Urinary bladder (tissue), 4 donors: ENCODE measurements at places on chromosomes 2 and 18. TPM values are rescaled to one million over a fixed set of nuclear protein-coding genes. Genes with fewer than 3 reads are reported as not detected.
A peak's percentile ranks its signal among the peaks of the same experiment; 100 is the strongest.

Gene CDH19
- total RNA-seq, result 18.3 TPM

Gene NPHP1
- total RNA-seq, result 10.8 TPM

Gene SIGLEC15
- 2.3 TPM for total RNA-seq

Gene ARHGAP25
- 5.2 TPM for total RNA-seq

GRCh38 chr18:59182673-59183072 is 37.3 kb upstream of the GRP start:
- no peak for DNase-seq

- DNase-seq, result no peak
Observed at GRCh38 chr2:186716899-186717298, 23.0 kb downstream of the FAM171B start.

- DNase-seq, result no peak
Observed at GRCh38 chr18:24964216-24964615, 387.8 kb downstream of the ZNF521 start.

Gene LIMS4
- not detected for total RNA-seq

DNA sequence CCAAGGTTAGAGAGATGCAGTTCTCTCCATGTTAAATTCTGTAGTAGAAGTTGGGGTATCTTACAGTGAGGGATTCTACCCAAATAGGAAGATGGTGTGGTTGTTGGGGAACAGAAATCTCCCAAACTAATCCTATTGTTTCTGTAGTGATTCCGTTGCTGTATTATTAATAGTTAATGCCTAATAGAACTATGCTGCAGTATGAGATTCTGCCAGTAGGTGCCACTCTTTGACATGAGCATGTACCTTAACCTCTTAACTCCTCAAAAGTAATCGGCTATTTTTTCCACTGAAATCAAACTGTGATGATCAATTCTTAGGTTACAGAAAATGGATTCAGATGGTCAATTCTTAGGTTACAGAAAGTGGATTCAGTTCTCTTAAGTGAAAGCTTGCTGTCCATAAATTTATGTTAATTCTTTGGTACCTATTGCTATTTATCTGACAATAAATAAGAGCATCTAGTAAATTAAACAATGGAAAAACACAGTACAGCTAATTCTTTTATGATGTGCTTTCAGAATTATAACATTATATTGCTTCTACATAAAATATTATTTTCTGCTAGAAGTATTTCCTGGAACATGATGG is 97.9 kb upstream of the DLX2 start:
- DNase-seq, result no peak

DNA sequence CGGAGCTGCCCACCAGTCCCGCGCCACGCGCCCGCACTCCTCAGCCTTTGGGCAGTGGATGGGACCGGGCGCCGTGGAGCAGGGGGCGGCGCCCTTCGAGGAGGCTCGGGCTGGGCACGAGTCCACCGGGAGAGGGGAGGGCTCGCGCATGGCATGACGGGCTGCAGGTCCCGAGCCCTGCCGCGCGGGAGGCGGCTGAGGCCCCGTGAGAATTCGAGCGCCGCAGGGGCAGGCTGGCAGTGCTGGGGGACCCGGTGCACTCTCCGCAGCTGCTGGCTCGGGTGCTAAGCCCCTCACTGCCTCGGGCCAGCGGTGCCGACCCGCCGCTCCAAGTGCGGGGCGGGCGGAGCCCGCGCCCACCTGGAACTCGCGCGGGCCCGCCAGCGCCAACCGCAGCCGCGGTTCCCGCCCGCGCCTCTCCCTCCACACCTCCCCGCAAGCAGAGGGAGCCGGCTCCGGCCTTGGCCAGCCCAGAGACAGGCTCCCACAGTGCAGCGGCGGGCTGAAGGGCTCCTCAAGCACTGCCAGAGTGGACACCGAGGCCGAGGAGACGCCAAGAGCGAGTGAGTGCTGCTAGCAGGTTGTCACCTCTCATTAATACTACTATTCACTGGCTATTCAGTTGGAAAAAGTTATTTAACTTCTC is 3.6 kb upstream of the TTC21B start:
- no peak for DNase-seq

Gene ITGB6
- total RNA-seq, result 25.2 TPM

DNA sequence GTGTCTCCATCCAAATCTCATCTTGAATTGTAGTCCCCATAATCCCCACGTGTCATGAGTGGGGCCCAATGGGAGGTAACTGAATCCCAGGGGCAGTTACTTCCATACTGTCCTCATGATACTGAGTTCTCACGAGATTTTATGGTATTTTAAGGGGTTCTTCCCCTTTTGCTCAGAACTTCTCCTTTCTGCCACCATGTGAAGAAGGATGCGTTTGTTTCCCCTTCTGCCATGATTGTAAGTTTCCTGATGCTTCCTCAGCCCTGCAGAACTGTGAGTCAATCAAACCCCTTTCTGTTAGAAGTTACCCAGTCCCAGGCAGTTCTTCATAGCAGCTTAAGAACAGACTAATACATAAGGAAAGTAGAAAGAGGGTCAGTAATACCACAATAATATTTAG is 480.4 kb downstream of the KCNJ3 start:
- DNase-seq, result no peak

GRCh38 chr2:110977403-110977802 is 143.3 kb upstream of the BCL2L11 start:
- DNase-seq, result no peak

Gene ZBTB7C
- total RNA-seq, result 8.6 TPM

- no peak for DNase-seq
Observed at GRCh38 chr2:69931832-69932595, 17.1 kb downstream of the MXD1 start.

- no peak for DNase-seq
Observed at GRCh38 chr2:212141499-212141898, 397.1 kb downstream of the ERBB4 start.

GRCh38 chr2:209600341-209601171 is 171.1 kb upstream of the UNC80 start:
- no peak for DNase-seq

- DNase-seq, result no peak
Observed at GRCh38 chr2:231258701-231259100, 60.3 kb downstream of the ARMC9 start.

- DNase-seq, result no peak
Observed at GRCh38 chr2:63876311-63876710, 34.6 kb downstream of the UGP2 start.

GRCh38 chr18:22165603-22166068 is 3.8 kb upstream of the GATA6 start:
- no peak for DNase-seq

Gene KCNE4
- total RNA-seq, result 22.0 TPM

GRCh38 chr2:165357758-165358157 is 111.7 kb upstream of the CSRNP3 start:
- DNase-seq, result no peak

Gene ALPP
- not detected for total RNA-seq

GRCh38 chr18:76604935-76605240 is 109.8 kb upstream of the ZNF516 start:
- no peak for DNase-seq

- DNase-seq, result no peak
Observed at GRCh38 chr2:46531863-46532262, 52.5 kb downstream of the TMEM247 start.

DNA sequence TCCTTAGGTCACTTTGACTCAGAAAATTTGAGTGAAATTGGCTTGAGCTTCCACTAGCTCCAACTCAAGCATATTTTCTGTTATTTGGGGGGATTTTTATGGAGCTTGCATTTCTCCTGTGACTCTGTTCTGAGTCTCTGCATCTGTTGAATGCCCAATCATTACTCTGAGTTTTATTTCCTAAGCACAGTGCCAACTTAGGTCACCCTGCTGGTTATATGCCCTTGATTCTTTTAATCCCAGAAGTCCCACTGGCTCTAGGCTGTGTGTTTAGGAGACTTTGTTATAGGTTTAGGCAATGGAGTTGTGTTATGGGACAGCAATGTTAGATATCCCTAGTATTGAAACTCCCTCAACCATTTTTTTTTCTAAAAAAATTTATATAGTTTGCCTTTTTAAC is 198.2 kb upstream of the DTNA start:
- DNase-seq, result no peak

DNA sequence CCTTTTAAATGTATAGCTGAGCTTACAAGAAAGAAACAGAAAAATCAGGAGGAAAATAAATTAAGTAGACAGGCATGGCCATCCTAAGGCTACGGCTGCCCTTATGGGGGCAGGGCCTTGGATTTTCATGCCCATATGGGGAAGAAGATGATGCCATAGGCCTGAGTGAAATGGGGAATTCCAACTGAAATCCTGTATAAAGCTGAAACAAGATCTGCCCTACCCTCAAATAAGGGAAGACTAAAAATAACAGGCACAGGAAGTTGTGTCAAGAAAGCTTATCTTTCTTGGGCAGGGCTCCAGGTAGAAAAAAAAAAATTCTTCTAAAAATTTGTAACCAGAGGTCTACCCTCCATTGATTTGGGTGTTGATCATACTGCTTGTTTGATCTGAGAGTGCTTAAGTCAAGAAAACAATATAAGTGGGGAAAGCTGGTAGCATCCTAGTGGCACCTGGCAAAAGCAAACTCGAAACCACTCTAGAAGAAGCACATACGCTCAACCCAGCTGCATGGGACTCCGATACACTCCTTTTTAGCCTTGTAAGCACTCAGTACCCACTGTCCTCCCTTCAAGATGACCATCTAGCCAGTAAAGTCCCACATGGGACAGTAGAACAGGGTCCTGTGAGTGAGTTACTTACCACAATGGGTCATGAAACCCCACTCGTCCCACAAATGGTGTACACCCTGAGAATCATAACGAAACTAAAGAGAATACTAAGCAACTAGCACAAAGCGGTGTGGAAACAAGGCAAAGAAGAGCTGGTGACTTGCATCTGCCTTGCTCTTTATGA is 22.3 kb downstream of the DNAH7 start:
- DNase-seq, result no peak

DNA sequence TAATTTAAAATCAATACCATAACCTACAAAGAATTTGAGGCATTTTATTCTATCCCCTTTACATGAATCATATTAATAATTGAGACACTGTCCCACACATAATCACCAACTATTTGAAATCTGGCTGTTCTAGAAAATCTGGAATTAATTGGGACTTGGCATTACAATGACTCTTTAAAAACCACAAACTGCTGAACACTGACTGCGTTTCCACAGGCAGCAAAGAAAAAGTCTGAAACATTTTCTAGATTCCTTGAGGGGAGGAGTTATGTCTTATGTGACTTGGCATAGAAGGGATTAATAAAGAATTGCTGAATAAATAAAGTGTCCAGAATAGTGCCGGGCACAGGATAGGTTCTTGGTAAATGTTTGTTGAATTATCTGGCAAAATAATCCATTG is 61.4 kb downstream of the GPR39 start:
- DNase-seq, result no peak

DNA sequence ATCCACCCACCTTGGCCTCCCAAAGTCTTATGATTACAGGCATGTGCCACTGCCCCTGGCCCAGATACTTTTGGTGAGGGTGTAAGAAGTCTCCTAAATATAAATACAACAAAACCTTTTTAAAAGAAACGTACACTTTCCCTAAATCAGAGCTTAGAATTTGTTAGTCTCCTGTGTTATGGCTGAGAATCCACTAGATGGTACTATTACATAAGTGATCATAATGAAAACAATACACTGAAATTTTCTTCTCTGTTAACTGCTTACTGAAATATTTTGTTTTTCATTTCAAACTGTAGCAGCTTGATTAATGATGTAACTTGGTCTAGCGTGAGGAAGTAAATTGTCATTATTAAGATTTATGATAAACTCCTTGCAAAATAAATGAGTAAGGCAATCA is 74.8 kb upstream of the FAM98A start:
- DNase-seq, result peak; percentile 21

Gene DNAJC5G
- total RNA-seq, result 0.42 TPM

DNA sequence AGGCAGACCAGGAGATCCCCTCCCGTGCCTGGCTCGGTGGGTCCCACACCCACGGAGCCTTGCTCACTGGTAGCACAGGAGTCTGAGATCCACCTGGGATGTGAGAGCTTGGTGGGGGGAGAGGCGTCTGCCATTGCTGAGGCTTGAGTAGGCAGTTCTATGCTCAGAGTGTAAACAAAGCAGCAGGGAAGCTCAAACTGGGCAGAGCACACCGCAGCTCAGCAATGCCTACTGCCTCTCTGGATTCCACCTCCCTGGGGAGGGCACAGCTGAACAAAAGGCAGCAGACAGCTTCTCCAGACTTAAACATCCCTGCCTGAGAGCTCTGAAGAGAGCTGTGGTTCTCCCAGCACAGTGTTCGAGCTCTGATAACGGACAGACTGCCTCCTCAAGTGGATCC is 85.1 kb downstream of the UGP2 start:
- no peak for DNase-seq

Gene EPB41L3
- 52.3 TPM for total RNA-seq

- DNase-seq, result no peak
Observed at GRCh38 chr18:59576541-59577385, 120.5 kb downstream of the CCBE1 start.

DNA sequence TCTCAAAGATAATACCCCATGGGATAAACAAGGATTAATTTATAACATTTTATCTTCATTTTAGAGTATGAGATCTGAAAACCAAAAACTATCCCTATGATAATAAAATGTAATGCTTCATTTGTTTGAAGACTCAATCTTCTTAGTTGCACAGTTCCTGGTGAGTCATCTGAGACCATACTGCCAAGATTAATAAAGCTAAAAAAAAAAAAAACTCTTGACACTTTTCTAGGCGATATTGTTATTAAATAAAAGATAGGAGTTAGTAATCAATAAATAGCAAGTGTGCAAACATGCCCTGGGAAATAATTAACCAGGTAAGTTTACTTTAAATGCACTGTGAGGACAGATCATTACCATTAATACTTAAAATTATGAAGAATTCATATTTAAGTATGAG is 83.9 kb downstream of the RPE start:
- DNase-seq, result no peak

Gene CXCR4
- total RNA-seq, result 20.8 TPM

Gene CAPN14
- 0.42 TPM for total RNA-seq

- no peak for DNase-seq
Observed at GRCh38 chr2:223314811-223315210, 262.8 kb downstream of the KCNE4 start.

- DNase-seq, result no peak
Observed at GRCh38 chr2:240579771-240580614, 6.5 kb upstream of the CAPN10 start.

DNA sequence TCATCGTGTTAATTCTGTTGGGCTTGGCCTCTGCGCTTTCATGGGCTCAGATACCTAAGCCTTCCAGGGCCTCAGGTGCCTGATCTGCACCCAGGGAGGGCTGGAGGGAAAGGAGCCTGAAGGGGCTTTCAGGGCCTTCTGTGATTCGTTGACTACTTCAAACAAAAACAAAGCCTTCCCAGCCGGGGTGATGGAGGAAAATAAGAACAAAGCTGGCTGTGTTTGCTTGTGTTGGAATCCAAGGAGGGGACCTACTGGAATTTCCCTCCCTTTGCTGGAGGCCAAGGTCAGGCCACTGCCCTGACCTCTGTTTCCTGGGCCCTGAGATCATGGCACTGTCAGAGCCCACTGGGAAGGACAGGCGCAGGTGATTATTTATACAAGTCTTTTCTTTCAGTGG is 135.3 kb downstream of the KLHL29 start:
- no peak for DNase-seq
